ENCODE measurements at places on chromosomes 16 and 17.

DNA sequence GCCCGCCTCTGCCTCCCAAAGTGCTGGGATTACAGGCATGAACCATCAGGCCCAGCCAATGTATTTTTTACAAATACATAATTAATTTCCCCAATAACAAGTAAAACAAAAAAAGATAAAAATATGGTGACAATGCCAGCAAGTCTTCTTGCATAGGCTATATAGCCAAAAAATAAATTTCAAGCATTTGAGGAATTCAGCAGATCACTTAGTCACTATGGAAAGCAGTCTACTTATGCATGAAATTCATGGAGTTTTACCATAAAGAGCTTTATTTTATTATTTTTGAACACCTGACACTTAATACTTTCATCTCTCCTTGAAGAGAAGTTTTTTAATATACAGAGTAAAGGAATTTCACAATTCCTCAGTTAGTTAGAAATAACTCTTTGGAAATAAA is 56.4 kb downstream of the BRIP1 start:
- no peak for DNase-seq

- no peak for DNase-seq
Measured at GRCh38 chr16:57253466-57253865, 8.4 kb downstream of the ARL2BP start.

DNA sequence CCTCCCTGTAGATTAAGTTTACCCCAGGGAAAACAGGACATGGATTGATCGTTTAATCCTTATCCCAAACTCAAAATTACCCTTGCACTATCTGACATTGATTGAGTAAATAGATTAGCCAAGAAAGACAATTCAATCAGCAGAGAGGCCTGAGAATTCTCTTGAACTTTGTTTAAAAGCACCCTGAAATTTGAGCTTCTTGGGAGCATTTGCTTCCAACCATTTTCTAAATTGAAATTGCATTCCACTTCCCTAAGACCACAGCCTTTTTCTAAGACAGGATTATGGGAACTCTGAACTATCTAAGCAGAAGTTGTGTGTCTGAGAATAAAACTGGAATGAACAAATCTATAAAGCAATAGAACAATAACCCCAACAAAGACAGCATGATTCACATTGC is 76.6 kb upstream of the TNRC6A start:
- no peak for DNase-seq

GRCh38 chr17:40058186-40058784 is 4.1 kb upstream of the MED24 start:
- DNase-seq, result peak; percentile 46

DNA sequence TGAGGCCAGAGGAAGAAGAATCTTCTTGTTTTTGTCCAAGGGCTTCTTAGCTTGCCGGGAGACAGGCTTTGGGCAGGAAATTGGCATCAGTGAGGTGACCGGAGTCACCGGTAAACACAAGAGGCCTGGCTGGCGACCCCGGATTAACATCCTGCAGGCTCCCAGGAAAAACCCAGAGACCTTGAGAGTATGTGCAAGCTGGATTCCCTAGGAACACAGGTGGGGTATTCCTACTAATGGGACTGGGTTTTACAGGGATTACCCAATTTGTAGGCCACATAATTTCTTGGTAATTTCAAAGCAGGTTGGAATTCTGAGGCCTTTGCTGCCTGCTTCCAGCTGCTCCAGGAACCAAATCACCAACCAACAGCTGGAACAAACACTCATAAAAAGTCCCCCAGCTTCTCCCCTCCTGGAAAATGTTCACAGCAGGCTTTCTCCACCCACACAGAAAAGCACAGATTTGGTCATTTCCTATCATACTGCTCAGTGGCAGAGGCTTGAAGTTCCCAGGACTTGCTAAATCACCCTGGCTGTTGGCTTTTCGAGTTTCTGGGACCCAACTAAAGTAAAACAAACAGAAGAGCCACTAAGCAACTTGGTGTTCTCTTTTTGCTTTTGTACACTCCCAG is 258.8 kb downstream of the IRF8 start:
- DNase-seq, result no peak

DNA sequence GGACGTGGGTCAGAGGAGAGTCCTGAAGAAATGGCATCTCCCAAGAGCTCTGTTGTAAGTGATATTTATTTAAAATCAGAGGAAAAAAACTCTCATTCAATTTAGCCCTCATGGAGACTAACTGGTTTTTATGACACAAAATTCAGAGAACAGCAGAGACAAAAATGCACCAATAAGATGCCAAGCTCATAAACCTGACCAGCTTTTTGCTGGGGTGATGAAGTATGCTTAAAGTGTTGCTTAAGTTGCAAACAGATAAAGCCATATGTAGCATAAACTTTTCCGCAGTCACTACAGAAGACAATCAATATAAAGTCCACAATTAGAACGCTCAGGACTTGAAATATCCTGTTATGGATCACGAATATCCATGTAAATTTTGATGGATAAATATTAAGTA is 124.0 kb upstream of the CORO6 start:
- DNase-seq, result no peak

DNA sequence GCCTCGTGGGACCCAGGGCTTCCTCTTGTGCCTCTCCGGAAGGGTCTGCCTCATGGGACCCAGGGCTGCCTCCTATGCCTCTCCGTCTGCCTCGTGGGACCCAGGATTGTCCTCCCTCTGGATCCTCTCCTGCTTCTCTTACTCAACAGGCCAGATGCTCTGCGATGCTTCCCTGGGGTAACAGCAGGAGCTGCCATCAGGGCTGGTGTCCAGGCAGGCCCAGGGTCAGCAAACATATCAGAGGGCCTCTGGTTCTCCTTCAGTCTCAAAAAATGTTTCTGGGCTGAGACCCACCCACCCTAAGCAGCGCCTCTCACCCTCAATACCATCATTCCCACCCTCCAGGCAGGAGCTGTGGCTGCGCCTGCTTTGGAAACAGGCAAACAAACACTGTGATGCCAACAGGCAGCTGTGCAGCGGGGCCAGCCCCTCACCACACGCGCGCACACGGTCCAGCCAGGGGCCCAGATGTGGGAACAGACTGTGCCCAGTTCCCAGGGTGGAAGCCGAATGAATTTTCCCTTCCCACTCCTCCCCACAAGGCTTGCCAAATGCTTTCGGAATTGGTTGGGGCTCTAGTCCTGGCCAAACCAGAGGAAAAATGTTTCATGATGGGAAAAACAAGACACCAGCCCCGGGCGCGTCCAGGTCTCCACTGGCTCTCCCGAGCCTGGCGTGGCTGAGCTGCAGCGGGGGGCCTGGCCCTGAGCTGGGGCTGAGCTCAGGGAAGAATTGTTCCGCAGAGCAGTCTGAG is 11.3 kb downstream of the TIMM22 start:
- DNase-seq, result no peak

DNA sequence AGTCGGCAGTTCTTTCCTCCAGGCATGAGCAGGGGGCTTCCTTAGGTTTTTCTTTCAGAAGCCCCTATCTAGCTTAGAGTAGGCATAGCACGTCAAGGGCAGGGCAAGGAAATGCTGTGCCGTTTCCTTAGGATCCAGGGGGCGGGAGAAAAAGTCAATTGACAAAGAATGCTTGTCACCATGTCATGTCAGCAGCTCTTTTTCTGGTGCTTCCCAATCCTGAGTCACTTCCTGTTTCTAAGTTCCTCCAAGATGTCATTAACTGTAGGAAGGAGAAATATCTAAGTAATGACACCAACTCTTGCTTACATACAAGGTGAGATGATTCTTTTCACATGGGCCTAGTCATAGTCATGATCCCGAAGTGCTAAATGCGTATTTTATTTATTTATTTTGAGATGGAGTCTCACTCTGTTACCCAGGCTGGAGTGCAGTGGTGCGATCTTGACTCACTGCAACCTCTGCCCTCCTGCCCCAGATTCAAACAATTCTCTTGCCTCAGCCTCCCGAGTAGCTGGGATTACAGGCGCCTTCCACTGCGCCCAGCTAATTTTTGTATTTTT is 35.2 kb downstream of the GJC1 start:
- DNase-seq, result no peak

DNA sequence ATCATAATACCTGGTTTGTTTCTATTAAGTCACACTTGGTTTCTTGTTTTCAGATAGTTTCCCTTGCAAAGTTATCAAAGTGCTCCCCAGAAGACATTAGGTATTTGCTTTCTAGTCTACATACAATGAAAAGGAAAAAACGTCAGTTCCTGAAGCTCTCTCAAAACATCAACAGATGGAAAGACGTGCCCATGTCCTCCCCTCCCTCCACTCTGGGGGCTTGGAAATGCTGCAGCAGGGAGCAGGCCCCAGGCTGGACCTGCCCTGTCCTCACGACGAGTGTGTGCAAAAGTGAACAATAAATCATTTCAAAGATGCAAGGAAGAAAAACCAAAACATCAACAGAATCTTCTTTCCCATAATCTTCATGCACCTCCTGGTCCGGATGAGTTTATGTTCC is 118.5 kb downstream of the USP22 start:
- DNase-seq, result no peak

DNA sequence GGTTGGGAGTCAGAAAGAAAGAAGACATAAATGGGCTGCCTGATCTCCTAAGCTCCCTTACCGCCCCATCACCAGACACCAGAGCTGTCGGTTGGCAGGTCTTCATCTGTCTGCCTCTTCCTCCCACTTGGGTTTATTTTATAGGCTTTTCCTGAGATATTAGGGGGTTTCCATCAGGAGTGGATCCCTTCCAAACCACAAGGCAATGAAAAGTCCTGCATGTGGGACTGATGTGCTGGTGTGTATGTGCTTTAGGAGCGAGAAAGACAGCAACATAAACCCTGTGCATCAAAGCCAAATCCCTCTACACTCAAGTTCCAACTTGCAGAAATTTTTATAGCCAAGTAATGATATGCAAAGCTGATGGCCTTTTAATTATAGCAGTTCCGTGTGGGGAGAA is 389.5 kb downstream of the SLC39A11 start:
- no peak for DNase-seq

GRCh38 chr17:43689814-43690213 is 28.1 kb upstream of the MEOX1 start:
- DNase-seq, result no peak

- DNase-seq, result no peak
Measured at GRCh38 chr17:79752175-79752574, 21.4 kb downstream of the ENPP7 start.

DNA sequence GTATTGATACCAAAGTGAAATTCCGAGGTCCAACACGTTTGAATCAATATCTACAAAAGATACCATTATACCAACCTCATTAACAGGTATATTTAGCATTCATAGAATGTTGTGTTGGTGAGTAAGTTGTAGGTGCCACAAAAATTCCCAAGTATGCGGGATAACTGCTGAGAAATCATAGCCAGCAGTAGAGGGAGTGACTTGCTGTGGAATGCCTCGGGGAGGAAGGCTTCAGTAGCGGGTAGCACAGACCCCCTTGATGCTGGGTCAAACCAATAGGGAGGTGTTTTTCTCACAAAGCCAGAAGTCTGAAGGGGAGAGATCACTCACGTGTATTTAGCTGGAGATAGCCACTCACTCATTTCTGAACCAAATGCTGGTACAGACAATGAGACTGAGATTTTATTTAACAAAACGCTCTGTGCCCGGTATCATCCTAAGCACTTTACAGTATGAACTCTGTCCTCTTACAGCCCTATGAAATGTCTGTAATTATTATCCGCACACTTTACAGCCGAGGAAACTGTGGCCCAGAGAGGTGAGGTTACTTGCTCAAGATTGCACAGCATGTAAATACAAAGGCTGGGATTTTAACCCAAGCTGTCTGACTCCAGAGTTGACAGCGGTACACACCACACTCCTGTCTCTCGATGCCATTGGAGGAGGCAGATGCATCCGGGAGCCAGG is 23.1 kb downstream of the HSBP1 start:
- DNase-seq, result no peak

- DNase-seq, result no peak
Measured at GRCh38 chr17:81556175-81556691, 4.1 kb upstream of the FAAP100 start.

DNA sequence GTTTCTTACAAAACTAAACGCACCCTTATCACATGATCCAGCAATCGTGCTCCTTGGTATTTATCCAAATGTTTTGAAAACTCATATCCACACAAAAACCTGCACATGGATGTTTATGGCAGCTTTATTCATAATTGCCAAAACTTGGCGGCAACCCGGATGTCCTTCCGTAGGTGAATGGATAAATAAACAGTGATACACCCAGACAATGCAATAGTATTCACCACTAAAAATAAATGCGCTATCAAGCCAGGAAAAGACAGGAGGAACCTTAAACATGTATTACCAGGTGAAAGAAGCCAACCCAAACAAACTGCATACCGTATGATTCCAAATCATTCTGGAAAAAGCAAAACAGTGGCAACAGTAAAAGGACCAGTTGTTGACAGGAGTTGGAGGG is 10.0 kb downstream of the SPATA32 start:
- no peak for DNase-seq

GRCh38 chr17:78125976-78126894 is 2.3 kb downstream of the TMC6 start:
- DNase-seq, result no peak

GRCh38 chr17:58487589-58488427 is at the start of gene HSF5:
Gene HSF5 (minus strand): TSS chr17:58488408. CDS start chr17:58488274, 134 bp downstream.
- DNase-seq, result peak; percentile 69

DNA sequence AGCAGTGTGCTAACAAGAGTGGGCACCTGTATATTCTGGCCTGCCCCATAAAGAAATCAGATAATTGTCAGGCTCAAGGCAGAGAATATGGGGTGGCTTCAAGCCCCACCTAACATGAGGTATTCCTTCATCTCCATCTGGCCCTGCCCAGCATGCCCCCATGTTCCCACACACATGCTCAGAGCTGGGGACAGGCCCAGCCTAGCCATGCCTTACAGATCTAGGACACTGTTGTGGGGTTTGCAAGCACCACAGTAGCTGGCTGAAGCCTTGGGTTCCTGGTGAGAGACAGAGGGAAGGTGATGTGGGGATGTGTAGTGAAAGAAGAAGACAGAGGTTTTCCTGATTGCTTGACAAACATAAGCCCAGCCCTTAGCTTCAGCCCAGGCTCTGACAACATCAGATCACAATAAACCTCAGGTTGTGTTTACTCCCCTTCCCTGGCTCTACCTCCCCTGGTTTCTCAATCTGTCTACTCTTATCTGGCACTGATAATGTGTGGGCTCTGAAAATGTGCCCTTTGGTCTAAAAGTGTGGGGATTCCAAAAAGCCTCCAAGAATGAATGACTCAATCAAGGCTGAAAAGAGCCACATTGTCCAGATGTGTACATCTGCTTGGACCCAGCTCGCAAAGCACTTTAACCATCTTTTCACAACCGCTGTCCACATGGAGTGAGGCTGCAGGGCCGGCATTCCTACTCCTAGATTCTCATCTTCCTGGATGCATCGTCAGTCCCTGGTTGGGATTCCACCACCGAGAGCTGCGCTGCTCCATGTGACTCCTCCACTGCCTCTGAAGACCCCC is 34.4 kb downstream of the CDRT4 start:
- DNase-seq, result no peak

GRCh38 chr17:624341-624860 is 90.2 kb downstream of the VPS53 start:
- DNase-seq, result no peak

- no peak for DNase-seq
Measured at GRCh38 chr17:60665602-60666001, 12.0 kb upstream of the BCAS3 start.

DNA sequence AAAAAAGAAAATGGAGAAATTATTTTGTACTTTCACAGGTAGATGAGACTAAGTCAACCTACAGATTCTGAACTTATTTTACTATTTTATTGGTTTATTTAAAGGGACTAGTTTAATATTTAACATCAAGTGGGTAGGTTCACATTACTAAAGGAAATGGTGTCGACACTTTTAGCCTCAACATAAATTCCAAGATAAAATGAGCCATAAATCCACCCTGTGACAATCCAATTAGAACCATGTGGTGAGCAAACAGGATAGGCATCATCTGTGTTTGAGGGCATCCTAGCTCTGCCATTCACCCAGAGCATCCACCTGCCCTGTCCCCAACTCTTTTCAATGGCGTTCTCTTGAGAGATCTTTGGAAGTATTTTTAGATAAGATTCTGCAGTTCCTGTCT is 92.8 kb upstream of the PMFBP1 start:
- DNase-seq, result no peak
